Coronary artery (tissue), 2 donors: ENCODE measurements at places on chromosomes 7 and 10.
A peak's percentile ranks its signal among the peaks of the same experiment; 100 is the strongest.

- DNase-seq = no peak
Observed at GRCh38 chr10:24951201-24952142, 934 bp downstream of the PRTFDC1 start.

DNA sequence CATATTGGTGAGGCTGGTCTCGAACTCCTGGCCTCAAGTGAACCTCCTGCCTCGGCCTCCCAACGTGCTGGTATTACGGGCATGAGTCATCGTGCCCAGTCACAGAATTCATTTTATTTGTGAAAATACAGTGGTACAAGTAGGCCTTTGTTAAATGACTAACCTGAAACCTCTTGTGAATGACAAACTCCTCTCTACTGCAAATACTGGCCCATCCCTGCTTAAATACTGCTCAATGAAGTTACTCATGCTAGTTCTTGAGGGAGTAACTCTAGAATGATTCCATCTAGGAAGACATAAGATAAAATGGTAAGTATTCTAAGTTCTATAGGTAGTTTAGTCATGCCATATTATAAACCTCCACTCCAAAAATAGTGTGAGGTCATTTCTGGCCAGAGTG is 80.7 kb downstream of the UBE2H start:
- DNase-seq = no peak

DNA sequence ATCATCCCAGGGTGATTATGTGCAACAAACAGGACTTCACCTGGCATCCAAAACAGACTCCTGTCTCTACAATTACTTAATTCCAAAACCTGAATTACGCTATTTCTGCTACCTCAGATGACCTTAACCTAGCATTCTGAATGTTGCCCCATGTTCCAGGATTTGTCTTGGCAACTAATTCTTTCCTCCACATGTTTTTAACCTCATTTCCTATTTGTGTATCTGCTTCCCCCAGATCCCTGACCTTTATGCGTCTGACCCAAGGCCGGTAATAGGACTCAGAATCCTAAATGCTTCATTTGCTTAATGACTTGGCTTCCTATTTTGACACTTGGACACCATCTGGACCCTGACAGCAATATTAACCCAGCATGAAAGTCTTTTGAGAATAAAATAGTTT is 8.7 kb upstream of the ING3 start:
- no peak for DNase-seq

- DNase-seq = peak; percentile 97
Observed at GRCh38 chr10:62048919-62049623, 147.6 kb downstream of the ARID5B start.

DNA sequence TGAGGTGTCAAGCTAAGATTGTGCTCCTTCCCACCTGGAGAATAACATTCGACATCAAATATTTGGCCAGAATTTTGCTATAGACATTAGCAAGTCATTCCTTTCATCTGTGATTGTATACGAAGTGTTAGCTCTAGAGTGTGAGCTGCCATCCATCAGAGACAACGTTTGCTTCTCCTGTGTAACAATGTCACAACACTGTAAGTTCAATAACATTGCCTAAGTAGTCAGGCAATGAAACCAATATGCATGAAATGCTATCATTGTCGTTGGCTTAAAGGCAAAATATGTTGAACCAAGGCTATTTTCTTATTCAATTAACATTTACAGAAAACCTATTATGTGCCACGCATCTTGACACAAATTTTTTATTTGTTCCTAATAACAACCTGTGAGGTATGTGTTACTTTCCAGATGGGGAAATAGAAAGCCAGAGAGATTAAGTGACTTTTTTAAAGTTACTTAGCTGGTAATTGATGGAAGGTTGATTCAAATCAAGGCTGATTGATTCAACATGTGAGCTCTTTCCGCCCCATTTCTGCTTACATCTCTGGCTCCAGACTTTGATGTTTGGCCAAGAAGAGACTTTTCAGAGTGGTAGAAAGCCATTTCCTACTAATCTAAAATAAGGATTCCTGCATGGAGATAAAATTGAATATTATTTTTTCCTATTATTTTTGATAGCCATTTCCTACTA is 32.0 kb downstream of the BET1 start:
- no peak for DNase-seq

DNA sequence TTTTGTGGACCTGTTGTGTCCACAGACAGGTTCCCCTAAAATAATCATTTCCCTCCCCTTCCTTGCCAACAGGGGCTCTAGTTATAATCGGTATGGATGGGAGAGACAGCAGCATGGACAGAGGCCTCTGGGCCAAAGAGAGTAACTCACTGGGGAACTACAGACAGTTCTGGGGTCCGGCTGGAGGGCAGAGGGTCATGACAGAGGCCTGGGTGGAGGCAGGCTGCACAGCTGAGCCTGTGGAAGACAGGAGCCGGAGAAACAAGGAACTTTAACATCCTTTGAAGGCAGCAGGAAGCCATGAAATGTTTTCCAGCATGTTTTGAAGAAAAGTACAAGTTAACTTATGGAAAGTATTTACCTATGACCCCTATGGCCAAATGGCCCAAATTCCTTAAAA is 68.6 kb downstream of the PDIA4 start:
- no peak for DNase-seq

- DNase-seq = no peak
Observed at GRCh38 chr7:33107136-33108066, 1.8 kb downstream of the RP9 start.

GRCh38 chr10:113691381-113691780 is 11.7 kb downstream of the CASP7 start:
- no peak for DNase-seq

DNA sequence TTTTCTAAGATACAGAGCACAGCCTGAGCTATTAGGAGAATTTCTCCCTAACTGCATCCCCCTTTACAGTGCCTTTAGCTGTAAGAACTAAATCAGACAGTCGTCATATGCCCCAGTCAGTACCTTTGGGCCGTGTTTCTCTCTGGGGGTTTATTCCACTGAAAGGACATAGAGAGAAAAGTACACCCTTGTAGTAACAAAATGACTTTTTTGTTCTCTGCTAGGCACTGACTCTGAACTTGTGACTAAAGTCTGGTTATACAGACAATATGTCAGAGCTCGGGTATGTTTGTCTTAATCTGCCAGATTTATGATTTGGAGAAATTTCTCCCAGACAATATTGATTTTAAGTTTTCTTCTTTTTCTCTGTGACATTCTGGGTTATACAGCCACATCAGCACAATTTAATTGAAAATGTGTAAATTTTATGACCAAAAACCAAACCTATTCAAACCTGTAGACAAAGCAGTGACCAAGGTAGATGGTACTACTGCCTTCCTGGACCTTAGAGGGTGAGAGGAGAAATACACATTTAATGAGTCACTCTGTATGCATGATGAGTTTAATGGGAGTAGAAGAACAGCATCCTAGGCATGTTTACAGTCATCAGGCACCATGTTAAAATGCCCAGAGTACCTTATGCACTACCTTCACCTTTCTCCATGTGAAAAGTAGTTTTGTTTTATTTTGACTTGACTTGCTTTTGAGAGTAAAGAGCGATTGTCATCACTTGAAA is 156.1 kb upstream of the PLXDC2 start:
- DNase-seq = no peak

DNA sequence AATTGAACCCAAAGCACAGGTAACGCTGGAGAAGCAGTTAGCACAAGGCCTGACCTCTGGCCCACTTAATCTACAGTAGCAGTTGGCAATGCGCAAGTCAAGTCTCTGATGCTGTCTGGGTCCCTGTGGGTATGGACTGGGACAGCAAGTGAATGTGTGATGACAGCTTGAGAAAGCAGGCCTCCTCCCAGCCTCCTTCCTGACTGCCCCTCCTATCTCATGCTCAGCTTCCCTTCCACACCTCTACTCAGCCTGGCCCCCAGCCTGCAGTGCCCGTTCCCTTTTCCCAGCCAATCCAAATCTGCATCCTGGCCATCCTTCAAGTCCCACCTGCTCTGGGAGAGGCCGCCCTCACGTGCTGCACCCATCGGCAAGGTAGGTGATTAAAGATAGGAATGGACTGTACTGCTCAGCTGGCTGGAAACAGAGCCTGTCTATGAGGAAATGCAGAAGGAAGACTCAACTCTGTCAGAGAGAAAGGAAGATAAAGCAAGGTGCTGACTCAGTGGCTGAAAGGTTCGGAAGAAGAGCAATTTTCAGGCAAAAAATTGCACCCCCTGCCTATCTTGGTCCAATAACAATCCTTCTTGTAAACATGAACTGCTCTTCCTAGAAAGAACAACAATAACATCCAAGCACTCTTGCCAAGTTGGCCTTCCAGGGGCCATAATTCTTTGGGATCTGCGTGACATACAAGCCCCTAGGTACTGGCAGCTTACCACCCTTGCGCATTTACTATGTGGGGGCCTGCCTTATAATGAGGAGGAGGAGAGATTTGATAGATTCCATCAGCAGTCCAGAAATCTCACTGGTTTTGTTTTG is 16.6 kb upstream of the FGFR2 start:
- no peak for DNase-seq

DNA sequence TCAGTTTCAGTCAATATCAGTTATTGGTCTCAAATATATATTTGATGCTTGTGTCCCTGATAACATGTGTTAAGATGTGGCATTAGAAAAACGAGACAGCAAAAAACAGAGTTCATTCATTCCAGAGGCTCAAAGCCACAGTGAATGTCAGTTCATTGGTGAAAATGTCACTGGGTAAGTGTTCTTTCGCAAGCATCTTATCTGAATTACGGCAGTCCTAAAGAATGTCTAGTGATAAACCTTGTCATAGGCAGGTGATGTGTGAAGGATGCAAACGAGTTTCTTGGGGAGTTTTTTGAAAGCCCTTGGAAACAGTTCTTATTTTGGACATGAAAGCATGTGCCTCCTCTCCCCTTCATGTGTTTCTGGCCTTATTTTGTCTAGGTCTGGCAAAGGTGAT is 45.9 kb upstream of the RELN start:
- DNase-seq = no peak

- DNase-seq = no peak
Observed at GRCh38 chr7:71937840-71938371, 474.2 kb downstream of the CALN1 start.

- DNase-seq = no peak
Observed at GRCh38 chr10:114022766-114023597, 20.7 kb upstream of the ADRB1 start.

DNA sequence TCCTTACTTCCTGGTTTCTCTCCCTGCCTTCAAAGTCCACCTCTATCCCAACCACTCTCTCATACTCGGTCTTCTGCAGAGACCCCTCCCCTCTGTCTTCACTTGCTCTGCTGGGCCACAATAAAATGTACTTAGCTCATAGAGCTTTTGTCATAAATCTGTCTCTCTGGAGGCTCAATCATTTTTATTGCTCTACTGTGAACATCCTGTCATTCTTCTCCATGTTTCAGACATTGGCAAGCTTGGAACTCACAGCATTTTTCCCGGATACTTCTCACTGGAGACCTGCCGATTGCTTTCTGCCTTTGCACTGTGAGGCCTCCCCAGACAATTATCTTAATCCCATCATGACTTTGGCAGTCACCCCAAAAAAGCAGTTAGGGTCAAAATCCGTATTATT is 192.3 kb upstream of the ZMIZ1 start:
- no peak for DNase-seq

GRCh38 chr10:77643795-77644468 is 6.3 kb upstream of the KCNMA1 start:
- DNase-seq = no peak

- DNase-seq = no peak
Observed at GRCh38 chr7:43694399-43694748, 34.9 kb downstream of the COA1 start.
